ENCODE measurements at places on chromosomes 7 and 10. TPM values are rescaled to one million over a fixed set of nuclear protein-coding genes. Genes with fewer than 3 reads are reported as not detected.

Gene TAS2R4
- total RNA-seq: 4.5 TPM

Gene CCL26
- not detected for total RNA-seq

Gene TMEM273
- 1.7 TPM for total RNA-seq

Gene KCNIP2
- 6.9 TPM for total RNA-seq

Gene KCND2
- 51.5 TPM for total RNA-seq

Gene ST8SIA6
- total RNA-seq: 16.2 TPM

Gene SDHAF3
- total RNA-seq: 13.3 TPM

Gene CTNNA3
- 1.7 TPM for total RNA-seq

Gene EBLN1
- total RNA-seq: not detected

Gene TIMM23B
- 17.8 TPM for total RNA-seq

Gene NUTM2A
- total RNA-seq: 1.2 TPM

Gene AASS
- 19.3 TPM for total RNA-seq

Gene HIPK2
- 12.0 TPM for total RNA-seq

Gene EPDR1
- 16.4 TPM for total RNA-seq

Gene ANKRD1
- total RNA-seq: not detected

Gene CRYGN
- not detected for total RNA-seq

Gene GNAT3
- total RNA-seq: not detected

Gene PGAM1
- 109 TPM for total RNA-seq

Gene RBP4
- total RNA-seq: 1.4 TPM

Gene STN1
- 3.1 TPM for total RNA-seq

Gene OR6B1
- total RNA-seq: not detected

Gene ZNF239
- 25.9 TPM for total RNA-seq

Gene KCNMA1
- total RNA-seq: 43.0 TPM

Gene WNT2
- 0.16 TPM for total RNA-seq

Gene GRID2IP
- total RNA-seq: 1.2 TPM

Gene GIMAP2
- total RNA-seq: 4.4 TPM

Gene NPSR1
- not detected for total RNA-seq

Gene UBE3C
- 108 TPM for total RNA-seq

Gene CFAP46
- total RNA-seq: 1.9 TPM

Gene DLX6
- total RNA-seq: 0.62 TPM

Gene SVOPL
- 0.78 TPM for total RNA-seq

Gene CCL24
- total RNA-seq: not detected

Gene CALML5
- total RNA-seq: not detected

Gene ZNF117
- 58.6 TPM for total RNA-seq

Gene GPNMB
- 5.3 TPM for total RNA-seq

Gene GRK5
- 17.3 TPM for total RNA-seq

Gene FAM241B
- 10.1 TPM for total RNA-seq

Gene ZNF804B
- 4.2 TPM for total RNA-seq

Gene PLAU
- total RNA-seq: 0.94 TPM

Gene SLC39A12
- total RNA-seq: 2.2 TPM

Gene EMX2
- total RNA-seq: 2.0 TPM

Gene KCNH2
- total RNA-seq: 8.0 TPM

Gene PTF1A
- total RNA-seq: not detected

Gene INA
- total RNA-seq: 177 TPM

Data from occipital lobe (tissue), 3 donors.